ENCODE measurements at places on chromosomes 3 and 15. TPM values are rescaled to one million over a fixed set of nuclear protein-coding genes. Genes with fewer than 3 reads are reported as not detected.

Gene FEZF2
- total RNA-seq: not detected

Gene TEX55
- total RNA-seq: not detected

Gene ACOX2
- total RNA-seq: 26.4 TPM

Gene CMTM8
- total RNA-seq: 1.2 TPM

Gene ASB7
- 11.2 TPM for total RNA-seq

Gene FAM107A
- total RNA-seq: 14.4 TPM

Gene WDR6
- total RNA-seq: 184 TPM

Gene FBXO40
- 0.08 TPM for total RNA-seq

DNA sequence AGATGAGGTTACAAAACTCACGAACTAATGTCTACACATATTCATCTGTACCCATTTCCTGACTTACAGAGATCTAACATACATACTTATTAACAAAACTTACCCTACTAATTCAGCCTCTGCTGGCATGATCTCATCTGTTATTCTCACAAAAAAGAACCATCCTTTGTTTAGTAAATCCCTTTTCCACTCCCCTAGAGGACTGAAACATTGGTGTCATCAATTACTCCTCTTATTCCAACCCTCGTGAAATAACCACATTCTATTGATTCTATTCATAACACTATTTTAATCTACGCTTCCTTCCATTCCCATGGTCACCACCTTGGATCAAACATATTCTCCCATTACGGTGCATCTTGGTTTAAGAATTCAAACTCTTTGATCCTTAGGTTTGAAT is 505.9 kb downstream of the SI start:
- no peak for DNase-seq

GRCh38 chr3:151796105-151796680 is 17.7 kb upstream of the AADAC start:
- no peak for DNase-seq

DNA sequence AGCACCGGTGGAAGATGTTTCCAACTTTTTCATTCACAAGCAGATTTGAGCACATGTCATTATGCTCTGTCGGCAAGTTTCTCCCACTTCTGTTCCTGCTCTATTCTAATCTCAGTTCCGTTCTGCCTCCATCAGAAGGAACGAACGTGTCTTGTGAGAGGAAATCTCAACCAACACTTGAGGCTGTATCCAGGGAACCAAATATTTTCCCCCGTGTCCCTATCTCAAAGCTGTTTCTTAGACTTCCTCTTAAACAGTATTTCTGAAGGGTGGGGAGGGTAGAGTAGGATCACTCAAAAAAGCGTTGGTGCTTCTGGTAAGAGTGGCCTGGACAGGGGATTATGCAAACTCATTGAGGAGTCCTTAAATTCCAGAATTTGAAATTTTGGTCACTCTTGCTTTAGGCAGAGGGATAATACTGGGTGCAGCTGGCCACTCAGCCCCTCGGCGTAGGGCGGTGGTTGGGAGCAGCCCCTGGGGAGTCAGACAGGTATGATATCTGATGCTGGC is 54.9 kb downstream of the FRMD4B start:
- no peak for DNase-seq

DNA sequence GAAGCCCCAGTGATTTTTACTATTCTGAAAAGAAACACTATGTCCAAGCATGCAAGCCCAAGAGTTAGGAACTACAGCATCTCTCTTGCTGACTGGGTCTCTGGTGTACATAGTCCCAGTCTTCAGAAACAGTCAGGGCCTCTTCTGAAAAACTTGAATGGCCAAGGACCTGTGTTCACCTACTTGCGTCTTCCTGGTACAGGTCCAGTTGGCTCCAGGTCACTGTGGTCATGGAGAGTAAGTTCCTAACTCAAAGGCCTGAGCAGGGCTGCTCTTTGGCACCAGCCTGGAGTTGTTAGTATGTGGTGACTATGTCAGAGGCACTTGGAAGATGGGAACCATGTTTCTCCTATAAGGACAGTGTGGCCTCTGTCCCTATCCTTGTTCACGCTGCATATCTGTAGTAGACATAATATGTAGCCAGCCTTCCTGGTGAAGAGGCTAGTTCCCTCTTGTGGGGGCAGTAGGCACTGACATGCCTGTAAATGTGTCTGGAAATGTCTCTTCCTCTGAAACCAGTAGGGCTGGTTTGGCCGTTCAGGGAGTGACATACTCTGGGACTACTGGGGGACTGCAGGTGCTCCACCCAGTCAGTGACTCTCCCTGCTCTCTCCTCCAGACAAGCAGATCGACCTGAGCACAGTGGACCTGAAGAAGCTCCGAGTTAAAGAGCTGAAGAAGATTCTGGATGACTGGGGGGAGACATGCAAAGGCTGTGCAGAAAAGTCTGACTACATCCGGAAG is 2.6 kb upstream of the RBM15B start:
- no peak for DNase-seq

GRCh38 chr3:146969356-146969755 is 364.2 kb upstream of the PLSCR5 start:
- DNase-seq: no peak

DNA sequence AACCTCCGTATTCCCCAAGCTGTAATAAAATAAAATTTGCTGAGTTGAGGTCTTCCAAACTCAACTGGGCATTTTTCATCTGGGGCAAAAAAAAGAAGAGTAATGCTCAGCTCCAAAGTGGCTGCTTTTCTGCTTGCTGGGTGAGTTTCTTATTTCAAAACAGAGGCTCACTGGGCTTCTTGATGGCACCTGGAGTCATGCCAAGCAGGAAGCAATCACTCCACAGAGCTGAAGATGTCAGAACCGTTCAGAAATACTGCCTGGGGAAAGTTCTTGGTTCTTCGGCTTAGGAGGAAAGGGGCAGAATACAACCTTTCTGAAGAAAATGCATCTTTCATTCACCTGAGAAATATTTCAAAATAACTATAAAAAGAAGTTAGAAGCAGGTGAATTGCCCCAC is 4.1 kb downstream of the CCR9 start:
- DNase-seq: no peak

DNA sequence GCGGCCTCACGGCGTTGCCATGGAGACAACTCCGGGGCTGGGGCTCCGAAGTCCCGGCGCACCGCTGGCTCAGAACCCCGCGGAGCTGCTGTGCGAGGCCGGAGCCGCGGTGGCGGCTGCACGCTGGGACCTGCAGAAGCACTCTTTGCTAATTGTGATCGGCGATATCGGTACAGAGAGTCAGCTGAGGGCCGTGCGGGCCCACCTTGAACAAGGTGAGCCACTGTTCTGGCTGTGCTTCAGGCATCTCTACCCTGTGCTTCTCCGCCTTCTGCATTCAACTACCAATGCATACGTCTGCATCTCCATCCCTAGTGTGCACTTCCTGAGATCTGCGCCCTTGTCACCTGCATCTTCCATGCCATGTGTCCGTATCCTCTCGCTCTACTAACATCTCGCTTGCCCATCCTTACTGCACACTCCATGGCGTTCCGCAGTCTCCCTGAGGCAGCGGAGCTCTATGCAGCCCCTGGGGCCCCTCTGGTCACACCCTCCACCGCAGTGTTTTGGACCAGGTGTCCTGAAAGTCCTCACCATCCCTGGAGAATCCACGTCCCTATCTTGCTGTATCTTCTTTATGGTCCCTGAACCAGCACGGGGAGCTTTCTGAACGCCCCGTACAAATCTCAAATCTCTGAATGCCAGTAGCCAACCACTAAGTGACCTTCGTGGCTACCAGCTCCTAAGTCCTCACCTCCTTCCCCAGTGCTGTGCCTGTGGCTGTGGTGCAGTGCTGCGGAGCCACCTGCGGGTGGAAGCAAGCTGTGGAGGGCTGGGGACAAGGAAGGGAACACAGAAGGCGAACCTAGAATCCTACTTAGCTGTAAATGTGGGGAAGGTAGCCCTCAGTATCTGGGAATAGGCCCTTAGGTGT is 6.2 kb upstream of the MAP1A start:
- no peak for DNase-seq

GRCh38 chr3:105538483-105538882 is 171.8 kb downstream of the ALCAM start:
- no peak for DNase-seq

DNA sequence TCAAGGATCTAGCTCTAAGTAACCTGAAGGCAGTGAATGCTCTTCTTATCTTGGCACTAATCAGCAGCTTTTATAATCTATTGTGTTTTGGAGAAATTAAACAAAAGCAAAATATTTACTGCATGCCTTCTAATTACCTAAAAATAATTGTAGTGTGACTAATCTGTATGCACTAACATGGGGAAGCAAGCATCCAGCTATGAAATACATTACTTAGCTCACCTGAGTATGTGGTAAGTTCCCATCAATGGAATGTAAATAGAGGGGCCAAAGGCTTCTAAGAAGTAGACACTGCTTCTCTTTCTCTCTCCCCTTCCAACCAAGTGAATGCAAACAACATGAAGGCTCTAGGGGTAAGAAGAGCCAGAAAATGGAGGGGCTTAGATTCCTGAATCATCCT is 165.6 kb downstream of the STAG1 start:
- DNase-seq: no peak

DNA sequence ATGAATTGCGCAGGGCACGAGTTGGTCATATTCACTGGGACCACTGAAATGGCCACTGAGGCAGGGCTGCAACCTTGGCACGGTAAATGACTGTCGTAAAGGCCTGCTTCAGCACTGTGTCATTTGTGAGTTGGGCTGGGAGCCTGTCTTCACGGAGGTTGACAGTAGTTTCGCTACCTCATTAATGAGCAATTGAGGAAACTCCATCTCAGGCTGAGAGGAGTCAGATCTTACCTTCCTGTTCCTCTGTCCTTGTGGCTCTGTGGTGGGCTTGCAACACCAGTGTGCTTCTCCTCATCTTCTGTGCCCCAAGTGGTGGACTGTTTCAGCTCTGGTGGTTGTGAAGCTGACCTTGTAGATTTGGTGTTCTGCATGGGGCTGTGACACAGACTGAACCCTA is 80.1 kb upstream of the EIF1B start:
- DNase-seq: no peak

DNA sequence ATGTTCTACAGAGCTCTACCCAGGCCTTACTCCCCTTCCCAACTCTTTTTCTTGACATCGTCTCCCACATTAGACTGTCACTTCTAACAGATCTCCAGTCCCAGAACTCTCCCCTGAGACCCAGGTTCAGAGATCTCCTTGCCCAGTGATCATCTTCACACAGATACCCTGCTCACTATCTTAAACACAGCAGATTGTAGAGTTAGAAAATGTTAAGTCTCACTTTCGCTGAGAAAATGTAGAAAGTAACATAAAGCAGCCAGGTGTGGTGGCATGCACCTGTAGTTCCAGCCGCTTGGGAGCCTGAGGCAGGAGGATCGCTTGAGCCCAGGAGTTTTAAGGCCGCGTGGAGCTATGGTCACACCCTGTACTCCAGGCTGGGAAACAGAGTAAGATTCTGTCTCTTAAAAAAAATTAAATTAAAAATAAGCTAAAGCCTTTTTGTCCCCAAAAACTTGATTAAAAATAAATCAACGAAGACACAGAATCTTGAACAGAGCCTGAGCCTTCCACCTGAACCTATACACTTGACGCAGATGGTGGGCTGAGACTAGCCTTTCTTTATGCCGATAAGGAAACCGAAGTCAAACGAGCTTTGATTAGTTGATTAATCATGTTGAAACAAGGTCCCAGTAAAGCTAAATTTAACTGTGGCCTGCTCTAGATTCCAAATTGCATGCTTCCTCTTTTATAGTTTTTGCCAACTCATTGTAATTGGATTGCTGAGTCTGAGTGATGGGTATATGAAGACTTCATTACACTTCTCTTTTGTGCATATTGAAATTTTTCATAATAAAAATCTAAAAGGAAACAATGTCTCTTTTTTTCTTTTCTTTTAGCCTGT is 31.3 kb upstream of the BLM start:
- DNase-seq: no peak

DNA sequence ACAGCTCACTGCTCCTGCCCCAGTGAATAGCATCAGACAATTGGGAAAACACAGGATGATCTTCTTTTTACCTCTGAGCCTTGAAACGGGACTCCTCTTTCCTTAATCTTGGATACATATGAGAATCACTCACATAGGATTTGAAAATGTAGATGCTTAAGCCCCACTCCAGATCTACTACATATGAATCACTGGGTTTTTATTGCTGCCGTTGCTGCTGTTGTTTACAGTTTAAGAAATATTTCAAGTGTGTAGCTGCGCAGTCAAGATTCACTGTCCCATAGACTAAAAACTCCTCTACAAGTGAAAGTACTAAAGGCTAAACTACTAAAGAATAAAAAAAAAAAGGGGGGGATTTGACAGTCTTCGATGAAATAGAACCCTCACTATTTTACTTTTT is 765.9 kb downstream of the NTRK3 start:
- DNase-seq: no peak

Measured in ovary (tissue), 10 donors.